Naive thymus-derived CD4-positive, alpha-beta T cell (primary cell): ENCODE measurements at places on chromosomes 11 and 22. TPM values are rescaled to one million over a fixed set of nuclear protein-coding genes. Genes with fewer than 3 reads are reported as not detected.
A peak's percentile ranks its signal among the peaks of the same experiment; 100 is the strongest.

- DNase-seq = no peak
Measured at GRCh38 chr22:22776121-22776520, 111.5 kb upstream of the IGLL5 start.

DNA sequence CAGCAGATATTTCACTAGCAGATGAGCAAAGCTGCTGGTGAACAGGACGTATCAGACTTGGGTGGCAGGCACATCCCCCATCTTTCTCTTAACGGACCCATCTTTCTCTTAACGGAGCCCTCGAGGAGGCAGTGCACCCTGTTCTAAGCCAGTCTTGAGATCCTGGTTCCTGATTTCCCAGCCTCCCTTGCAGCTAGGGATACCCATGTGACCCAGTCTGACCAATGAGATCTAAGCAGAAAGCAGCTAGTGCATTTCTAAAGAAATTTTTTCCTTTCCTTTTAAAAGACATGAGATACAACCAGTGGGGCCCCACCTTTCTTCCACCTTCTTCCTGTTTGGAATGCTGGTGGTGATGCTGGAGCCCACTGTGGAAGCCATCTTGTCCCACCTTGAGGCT is 13.6 kb upstream of the ELFN2 start:
- no peak for DNase-seq

DNA sequence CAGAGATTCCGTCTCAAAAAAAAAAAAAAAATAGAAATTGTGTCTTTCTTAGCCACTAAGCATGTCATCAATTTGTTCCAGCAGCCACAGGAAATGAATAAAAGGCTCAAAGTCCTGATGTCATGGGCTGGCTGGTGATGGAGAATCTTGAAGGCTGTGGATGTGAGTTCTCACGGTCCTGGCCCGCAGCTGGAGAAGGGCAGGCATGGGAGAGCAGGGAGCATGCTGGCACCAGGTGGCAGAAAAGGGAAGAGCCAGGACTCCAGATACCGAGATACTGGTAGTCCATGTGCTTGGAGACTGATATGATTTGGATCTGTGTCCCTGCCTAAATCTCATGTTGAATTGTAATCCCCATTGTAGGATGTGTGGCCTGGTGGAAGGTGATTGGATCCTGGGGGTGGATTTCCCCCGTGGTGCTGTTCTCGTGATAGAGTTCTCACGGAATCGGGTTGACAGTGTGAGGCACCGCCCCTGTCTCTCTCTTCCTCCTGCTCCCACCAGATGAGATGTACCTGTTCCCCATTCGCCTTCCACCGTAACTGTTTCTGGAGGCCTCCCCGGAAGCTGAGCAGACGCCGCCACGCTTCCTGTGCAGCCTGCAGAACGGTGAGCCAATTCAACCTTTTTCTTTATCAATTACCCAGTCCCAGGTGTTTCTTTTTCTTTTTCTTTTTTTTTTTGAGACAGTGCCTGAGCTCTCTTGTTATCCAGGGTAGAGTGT is 18.1 kb downstream of the MRGPRD start:
- peak; percentile 32 for DNase-seq

DNA sequence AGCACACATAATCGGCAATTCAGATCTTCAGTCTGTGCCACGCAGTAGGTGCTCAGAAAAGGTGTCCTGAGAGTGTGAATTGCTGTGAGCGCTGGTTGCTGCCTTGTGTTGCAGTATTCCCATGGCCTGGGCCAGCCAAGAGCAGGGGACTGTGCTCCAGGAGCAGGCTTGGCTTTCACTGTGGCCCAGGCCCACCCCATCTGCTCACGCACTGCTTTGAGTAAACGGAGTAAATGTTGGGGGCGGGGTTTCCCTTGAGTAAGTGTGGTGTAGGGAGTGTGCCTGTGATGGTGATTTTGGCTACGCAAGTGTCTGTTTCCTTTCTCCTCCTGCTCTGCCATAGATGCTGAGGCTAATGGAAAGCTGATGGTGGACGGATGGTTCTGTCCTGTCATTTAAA is 2.3 kb downstream of the CTTN start:
- no peak for DNase-seq

AHNAK gene
- polyA plus RNA-seq = 6.7 TPM
